Smooth muscle cell of trachea (primary cell): ENCODE measurements at places on chromosomes 1 and 21. TPM values are rescaled to one million over a fixed set of nuclear protein-coding genes. Genes with fewer than 3 reads are reported as not detected.

The PDXK gene
- 120 and 146 TPM in 2 replicates for total RNA-seq

The PTCH2 gene
- total RNA-seq: 0.33 and 0.73 TPM in 2 replicates

The LENEP gene
- not detected in 2 replicates for total RNA-seq

The COG2 gene
- total RNA-seq: 22.5 and 22.8 TPM in 2 replicates

The S100A7 gene
- not detected in 2 replicates for total RNA-seq

The KRTAP11-1 gene
- total RNA-seq: not detected in 2 replicates

The HSF2BP gene
- total RNA-seq: 1.2 and 1.6 TPM in 2 replicates

The DCLRE1B gene
- total RNA-seq: 1.2 and 2.2 TPM in 2 replicates

The COL8A2 gene
- 10.8 and 24.3 TPM in 2 replicates for total RNA-seq

The APCS gene
- total RNA-seq: not detected in 2 replicates

The ACTA1 gene
- not detected in 2 replicates for total RNA-seq

The FCRL1 gene
- total RNA-seq: not detected in 2 replicates

The PPIAL4G gene
- total RNA-seq: not detected in 2 replicates
